Stimulated activated CD4-positive, alpha-beta T cell treated with anti-CD3 and anti-CD28 coated beads, Interleukin-4, amount 100 ng/mL, for 24 hours (primary cell): ENCODE measurements at places on chromosomes 3 and 15.

DNA sequence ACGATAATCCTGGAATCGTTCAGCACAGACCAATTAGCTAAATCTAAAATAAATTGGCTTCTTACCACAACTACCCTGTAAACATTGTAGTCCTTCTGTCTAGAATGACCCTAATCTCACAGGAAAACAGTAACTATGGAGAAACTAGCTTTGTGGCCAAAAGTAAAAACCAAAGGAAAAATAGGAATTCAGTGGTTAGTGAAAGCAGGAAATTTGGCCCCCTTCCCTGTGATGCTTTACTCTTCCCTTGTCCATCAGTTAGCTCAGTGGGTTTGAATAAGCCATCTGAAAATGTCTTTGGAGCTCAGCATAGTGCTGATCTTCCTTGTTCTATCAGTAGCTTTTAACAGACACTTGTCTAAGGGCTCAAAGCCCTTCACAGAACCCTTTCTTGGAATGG lies 1.6 kb downstream of the NMD3 start:
- DNase-seq, result no peak

- no peak for DNase-seq
These were observed 20.5 kb upstream of the IQSEC1 start for GRCh38 chr3:13093687-13094086.

DNA sequence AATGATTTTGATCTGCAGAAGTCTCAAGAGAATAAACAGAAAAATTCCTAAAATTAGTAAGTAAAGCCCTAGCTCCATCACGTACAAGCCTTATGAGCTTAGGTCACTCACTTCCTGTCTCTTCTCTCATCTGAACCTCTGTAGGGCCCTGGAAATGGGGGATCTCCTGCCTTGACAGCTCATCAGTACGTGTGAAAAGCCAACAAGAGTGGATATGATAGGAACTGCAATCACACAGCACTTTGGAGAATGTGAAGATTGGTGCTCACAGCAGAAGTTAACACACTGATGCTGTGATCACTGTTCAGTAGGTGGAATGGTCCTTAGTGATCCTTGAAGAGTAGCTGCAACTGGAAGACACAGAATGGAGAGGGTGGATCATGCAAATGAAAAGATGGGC lies 27.8 kb upstream of the ALDH1L1 start:
- DNase-seq, result no peak

DNA sequence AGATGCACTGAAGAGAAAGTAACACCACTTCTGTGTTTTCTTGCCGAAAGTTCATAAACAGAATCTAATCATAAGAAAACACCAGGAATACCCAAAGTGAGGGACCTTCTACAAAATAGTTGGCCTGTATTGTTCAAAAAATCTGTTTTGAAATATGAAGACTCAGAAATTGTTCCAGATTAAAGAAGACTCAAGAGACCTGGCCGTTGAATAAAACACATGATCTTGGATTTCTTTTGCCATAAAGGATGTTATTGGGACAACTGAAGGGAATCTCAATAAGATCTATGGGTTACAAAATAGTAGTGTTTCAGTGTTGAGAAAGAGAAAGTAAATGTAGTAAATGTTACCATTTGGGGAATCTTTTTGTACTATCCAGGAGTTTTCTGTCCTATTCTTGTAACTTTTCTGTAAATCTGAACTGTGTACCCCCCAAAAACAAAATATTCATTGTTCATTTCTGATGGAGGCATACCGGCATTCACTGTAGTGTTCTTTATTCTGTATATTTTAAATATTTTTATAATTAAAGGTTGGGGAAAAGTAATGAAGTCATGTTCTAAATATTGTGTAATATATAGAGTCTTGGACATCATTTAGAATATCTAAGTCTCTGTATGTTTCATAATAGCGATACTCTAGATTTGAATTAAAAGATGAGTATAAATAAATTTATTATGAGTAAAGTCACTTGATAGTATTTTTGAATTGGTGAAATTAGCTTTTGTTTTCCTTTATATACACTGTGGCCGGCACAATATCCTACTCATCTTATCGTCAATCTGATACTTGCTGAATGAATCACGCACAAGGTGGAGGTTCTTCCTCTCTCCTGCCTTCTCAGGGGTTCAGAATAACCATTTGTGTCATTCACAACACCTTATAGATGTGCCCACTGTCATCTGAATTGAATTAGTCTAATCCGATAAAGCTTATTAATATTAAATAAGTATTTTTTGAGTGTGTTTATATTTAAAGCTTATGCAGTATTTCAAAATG lies 66.7 kb downstream of the TRAK1 start:
- no peak for DNase-seq
